ENCODE measurements at places on chromosomes 7 and 10.

DNA sequence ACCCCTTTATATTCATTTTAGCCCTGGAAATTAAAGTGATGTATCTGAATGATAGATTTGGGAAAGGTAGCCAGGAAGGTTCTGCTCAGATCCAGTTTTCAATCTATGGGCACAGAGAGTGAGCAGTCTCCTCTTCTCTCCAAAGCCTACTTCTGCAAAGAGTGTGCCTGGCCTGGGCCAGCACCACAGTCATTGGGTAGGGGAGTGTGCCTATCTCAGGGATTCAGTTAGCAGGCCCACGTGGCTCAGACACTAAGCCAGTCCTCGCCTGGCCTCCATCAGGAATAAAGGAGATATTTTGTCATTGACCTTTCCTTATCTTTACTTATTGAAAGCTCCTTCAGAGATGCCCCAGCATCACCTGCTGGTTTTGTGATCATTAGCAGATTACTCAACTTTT, 215.8 kb upstream of the CCDC6 start:
- DNase-seq: no peak

- no peak for DNase-seq
These were observed 79.8 kb downstream of the TMEM270 start for GRCh38 chr7:73940701-73941238.

GRCh38 chr10:15754937-15755336, 35.2 kb upstream of the ITGA8 start:
- DNase-seq: no peak

DNA sequence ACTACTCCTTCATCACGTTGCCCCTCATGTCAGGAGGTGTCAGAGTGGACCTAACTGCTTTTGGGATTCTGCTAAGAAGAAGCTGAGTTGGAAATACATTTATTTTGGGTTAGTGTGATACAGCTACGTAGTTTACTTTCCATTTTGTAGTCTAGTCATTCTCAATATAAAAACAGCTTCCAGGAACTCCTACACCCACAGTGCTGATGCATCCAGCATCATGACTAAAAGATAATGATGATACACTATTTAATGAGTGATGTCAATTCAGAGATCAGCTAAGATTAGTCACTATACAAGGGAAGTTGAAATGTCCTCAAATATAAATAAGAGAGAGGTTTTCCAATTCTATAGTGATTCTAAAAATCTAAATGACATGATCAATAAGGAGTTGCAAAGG, 264.2 kb upstream of the SLC26A5 start:
- no peak for DNase-seq

DNA sequence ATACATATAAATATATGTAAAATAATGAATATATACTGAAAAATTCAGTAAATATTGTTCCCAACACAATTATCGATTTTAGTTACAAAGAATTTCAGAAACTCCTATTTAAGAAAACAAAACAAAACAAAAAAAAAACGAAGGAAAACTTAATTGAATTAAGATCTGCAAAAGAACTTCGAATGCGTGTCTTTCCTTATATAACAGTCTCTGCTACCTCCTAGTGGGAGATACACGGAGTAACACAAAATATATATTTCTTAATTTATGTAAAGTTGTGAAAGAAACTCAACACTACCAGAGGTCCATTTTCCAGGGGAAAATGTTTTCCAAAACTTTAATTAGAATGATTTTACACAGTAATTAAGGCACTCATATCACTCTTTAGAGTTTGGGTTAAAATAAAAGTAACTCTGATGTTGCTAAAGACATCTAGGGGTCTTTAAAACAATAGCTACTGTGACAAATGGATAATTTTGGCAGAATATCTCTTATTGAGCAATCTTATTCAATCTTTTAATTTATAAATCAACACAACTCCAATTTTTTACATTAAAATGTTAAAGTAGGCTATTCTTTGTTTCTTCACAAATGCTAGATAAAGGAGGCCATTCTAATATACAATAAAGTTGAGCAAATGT, 41.6 kb downstream of the NEBL start:
- peak; percentile 1 for DNase-seq
